ENCODE measurements at places on chromosomes 3 and 15.
A peak's percentile ranks its signal among the peaks of the same experiment; 100 is the strongest.

DNA sequence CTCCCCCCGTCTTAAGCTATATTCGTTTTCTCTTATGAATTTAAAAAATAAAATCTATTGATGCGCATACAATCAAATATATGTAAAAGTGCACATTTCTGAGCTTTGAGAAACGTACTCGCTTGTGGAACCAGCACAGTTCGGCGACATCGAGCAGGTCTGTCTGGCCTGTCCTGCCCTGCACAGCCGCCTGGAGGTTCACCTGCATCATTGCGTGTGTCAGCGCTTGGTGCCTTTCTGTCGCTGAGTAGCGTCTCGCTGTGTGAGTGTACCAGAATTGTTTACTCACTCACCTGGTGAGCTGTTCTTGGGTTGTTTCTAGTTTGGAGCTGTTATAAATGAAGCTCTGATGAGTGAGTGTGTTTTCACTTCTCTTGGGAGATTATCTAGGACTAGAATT, 104.0 kb downstream of the VGLL4 start:
- DNase-seq = no peak

GRCh38 chr3:195907684-195907933, 742 bp downstream of the TNK2 start:
- no peak for DNase-seq

GRCh38 chr3:187519428-187519890, 150.7 kb downstream of the SST start:
- DNase-seq = no peak

DNA sequence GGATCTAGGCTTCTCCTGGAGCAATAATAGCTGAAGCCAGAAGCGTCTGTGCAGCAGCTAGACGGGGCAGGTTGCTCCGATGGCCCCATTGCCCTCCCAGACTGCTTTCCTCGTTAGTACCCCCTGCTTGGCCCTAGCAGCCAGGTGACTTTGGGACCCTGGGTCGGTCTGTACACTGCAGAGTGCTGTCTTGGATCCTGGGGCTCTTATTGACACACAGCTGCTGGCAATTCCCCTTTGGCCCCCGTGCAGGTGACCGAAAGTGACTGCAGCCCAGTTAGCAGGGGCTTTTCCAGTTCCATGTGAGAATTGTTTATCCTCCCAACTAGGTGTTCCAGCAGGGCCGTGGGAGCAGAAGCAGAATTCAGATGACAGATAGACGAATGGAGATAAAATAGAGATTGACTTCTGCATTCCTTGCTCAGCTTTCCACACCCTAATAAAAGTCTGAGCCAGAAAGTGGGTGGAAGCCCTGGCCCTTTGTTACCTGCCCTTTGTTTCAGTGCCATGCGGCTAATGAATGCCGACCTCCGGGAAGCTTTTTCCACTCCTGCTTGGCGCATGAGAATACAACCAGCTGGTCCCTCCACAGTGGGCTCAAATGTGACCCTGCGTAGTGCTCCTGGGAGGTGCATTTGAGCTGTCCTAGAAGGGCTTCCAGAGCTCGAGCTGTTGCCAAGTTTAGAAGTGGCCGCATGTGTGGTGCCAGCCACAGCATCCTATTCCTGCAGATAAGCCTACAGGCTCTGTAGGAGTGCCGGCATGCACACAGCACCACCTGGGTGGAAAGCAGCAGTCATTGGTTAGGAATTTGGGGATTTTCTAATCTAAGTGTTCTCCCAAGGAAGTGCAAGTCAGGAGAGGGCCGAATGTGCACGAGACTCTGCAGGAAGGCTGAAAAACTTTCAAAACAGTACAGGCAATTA, 94.4 kb downstream of the SLCO3A1 start:
- peak; percentile 71 for DNase-seq

GRCh38 chr3:45168451-45168850, 22.3 kb upstream of the CDCP1 start:
- DNase-seq = no peak

- DNase-seq = no peak
Observed at GRCh38 chr3:188330138-188330537, 176.2 kb downstream of the LPP start.
